ENCODE measurements at places on chromosomes 12 and 14.

- DNase-seq = no peak
Measured at GRCh38 chr12:85569261-85569660, 266.9 kb downstream of the RASSF9 start.

DNA sequence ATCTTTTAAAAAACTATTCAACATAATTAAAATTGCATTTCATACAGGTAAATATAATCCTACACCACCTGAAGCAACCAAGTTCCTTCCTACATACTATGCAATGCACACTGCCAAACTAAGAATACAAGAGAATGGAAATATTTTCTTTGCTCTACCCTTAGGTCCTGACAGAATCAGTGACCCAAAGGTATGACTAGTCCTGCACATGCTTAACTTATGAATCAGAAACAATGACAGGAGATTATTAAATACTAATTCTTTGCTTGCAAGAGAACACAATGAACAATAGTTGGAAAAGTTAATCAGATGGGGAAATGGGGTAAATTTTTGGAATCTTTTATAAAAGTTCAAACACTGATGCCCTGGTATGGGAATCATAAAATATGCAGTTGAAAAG, 220.1 kb downstream of the SOX5 start:
- DNase-seq = no peak

DNA sequence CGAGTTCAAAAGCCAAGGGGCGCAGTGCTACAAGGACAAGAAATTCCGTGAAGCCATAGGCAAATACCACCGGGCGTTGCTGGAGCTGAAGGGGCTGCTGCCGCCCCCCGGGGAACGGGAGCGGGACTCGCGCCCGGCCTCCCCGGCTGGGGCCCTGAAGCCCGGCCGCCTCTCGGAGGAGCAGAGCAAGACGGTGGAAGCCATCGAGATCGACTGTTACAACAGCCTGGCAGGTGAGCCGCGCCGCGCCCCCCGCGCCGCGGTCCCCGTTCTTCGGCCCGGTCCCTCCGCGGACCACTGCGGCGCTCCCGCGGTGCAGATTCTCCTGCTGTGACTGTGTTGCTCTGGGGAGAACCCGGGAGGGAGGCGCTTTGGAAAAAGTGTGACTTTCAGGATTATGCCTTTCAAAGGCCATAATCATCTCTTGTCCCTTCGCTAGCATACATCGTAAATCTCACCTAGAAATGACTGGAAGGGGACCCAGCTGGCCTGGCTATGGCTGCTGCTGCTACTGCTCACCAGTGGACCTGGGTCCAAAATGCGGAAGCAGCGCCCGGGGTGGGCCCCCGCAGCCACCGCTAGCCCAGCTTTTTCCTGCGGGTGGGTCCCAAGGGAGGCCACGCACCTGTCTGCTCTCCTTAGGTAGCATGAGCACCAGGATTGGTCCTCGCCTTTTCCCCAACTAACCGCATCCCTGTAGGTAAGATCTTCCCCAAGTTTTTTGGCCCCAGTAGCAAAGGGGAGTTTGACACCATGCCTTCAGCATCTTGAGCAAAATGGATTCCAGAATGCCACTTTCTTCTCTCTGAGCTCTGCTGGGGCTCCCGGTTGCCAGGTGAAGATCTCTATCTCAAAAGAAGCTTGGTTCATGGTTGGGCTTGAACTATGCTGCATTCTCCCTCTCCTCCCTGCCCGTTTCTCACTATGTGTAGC, 853 bp downstream of the TTC9 start:
- DNase-seq = peak; percentile 54

GRCh38 chr12:75979181-75979580, 52.4 kb downstream of the PHLDA1 start:
- no peak for DNase-seq

GRCh38 chr14:106218174-106218573, 691.8 kb downstream of the TMEM121 start:
- DNase-seq = no peak

DNA sequence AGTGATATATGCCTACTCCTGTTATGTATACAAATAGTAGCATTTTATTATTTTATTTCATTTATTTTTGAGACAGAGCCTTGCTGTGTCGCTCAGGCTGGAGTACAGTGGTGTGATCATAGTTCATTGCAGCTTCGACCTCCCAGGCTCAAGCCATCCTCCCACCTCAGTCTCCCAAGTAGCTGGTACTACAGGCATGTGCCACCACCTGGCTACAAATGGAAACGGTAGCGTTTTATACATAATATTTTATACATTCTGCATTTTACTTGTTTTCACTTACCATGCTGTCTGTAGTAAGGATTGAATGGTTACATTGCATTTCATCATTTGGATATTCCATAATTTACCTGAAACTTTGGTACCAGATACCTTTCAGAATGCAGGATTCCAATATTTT, 14.1 kb downstream of the C1R start:
- DNase-seq = no peak

GRCh38 chr12:1800401-1801302, 19.7 kb upstream of the LRTM2 start:
- no peak for DNase-seq

GRCh38 chr14:77036484-77037214, 8.1 kb upstream of the IRF2BPL start:
- DNase-seq = no peak

- no peak for DNase-seq
Measured at GRCh38 chr14:57938533-57938932, 72.6 kb upstream of the SLC35F4 start.

DNA sequence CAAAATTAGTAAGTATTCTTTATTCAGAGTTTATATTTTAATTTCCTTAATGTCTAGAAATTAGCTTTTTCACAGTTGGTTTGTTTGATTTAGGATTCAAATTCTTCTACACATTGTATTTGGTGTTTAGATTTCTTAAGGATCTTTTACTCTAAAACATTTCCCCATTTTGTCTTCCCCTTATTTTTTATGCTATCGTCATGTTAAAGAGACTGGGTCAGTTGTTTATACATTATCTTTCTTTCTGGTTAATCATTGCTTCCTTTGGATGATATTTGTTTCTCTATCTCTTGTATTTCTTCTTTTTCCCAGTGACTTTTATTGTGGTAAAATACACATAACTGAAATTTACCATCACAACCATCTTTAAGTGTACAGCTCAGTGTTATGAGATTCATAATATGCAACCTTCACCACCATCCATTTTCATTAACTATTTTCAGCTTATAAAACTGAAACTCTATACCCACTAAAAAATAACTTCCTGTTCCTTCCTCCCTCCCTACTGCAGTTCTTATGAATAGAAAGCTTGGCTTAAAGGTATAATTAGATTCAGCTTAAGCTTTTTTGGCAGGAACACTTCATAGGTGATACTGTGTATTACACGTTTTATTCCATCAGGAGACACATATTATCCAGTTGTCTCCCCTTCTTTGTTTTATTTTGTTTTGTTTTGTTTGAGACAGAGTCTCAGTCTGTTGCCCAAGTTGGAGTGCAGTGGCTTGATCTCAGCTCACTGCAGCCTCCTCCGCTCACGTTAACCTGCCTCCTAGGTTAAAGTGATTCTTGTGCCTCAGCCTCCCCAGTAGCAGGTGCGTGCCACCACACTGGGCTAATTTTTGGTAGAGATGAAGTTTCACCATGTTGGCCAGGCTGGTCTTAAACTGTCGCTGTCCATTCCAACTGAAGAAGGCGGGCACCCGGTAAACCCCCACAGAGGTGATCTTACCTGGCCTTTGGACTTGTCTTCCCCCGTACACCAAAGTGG, 45.0 kb downstream of the NOPCHAP1 start:
- DNase-seq = peak; percentile 4

DNA sequence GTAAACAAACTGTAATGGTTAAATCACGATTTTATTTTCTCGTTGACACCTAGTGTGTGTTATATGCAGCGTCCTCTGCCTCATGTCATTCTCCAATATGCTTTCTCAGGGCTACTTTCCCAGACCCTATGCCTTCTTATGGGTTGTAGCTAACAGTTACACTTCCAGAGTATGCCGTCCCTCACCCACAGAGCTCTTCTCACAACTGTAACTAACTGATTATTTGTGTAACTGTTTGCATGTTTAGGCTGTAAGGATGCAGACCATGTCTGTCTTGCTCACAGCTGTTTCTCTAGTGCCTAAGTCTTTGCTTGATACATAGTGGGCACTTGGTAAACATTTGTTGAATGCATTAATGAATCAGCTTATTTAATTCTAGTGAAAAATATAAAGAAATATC, 417.5 kb downstream of the ZFP36L1 start:
- no peak for DNase-seq

GRCh38 chr14:74140374-74140850, 55.7 kb downstream of the LIN52 start:
- DNase-seq = no peak

GRCh38 chr14:78508023-78508422, 337.9 kb downstream of the NRXN3 start:
- DNase-seq = no peak

DNA sequence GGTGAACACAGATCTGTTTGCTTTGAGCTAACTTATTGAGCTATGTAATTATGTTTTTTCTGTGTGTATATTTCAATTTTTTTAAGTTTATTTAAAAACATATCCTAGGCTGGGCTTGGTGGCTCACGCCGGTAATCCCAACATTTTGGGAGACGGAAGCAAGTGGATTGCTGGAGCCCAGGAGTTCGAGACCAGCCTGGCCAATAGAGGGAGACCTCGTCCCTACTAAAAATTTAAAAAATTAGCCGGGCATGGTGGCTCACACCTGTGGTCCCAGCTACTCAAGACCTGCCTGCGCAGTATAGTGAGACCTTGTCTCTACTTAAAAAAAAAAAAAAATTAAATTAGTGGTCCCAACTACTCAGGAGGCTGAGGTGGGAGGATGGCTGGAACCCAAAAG, 16.2 kb upstream of the RNASE1 start:
- no peak for DNase-seq

DNA sequence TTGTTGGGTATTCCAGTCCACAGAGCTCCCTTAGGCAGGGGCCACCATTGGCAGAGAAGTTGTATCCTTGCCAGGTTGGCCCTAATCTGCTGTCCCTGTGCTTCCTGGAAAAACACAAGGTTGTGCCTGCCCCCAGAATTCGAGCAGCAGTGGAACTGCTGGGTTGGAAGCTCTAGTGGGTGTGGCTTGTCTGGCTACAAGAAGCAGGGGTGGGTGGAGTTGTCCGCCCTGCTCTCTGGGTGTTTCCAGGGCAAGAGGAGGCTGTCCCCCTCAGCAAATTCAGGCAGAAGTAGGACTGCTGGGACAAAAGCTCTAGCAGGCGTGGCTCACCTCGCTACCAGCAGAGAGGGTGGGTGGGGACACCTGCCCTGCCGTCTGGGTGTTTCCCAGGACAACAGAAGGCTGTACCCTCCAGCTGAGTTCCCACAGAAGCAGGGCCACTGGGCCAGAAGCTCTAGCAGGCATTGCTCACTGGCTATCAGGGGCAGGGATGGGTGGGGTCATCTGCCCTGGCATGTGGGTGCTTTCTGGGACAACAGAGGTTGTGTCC, 72.8 kb upstream of the NPAS3 start:
- DNase-seq = no peak

GRCh38 chr12:31929027-31929526, 30.1 kb upstream of the RESF1 start:
- DNase-seq = no peak

GRCh38 chr14:70663707-70664179, 22.0 kb downstream of the TTC9 start:
- no peak for DNase-seq

GRCh38 chr14:71441126-71441525, 491.1 kb upstream of the RGS6 start:
- DNase-seq = no peak

DNA sequence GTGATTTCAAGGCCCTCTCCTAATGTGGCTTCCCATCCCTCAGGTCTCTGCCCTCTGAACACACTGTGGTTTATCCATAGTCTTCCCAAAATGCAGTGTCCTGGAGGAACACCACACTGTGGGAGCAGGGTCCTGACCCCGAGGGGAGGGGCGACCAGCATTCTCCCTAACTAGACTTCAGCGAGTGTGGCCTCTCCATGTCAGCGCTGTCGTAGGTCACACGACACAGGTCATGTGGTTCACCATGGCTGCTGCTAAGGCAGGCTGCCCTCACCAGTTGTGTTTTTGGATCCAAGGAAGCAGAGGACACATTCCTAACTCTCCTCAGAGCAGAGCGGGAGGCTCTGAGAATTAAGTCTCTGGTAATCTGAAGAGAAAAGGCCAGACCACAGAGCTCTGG, 50.5 kb downstream of the SSH1 start:
- no peak for DNase-seq

- DNase-seq = no peak
Measured at GRCh38 chr12:132169376-132169775, 25.1 kb downstream of the NOC4L start.

GRCh38 chr14:58942516-58942915, 246.0 kb upstream of the DAAM1 start:
- DNase-seq = no peak

- no peak for DNase-seq
Measured at GRCh38 chr14:105495101-105495989, 4.3 kb downstream of the TEDC1 start.

DNA sequence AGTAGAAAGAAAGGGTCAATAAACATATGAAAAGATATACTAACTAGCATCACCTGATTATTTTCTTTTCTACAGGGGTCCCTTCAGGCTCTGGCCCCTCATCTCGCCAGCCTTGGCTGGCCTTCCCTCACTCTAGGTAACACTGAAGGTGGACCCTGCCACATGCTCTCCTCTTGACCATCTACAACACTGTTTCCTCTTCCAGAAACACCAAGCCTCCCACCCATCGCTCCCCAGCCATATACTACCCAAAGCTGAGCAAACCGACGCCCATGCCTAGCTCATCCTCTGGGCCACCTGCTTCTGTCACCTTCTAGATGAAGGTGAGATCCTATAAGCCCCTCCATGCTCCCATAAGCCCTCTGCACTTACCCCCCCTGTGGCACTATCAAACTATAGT, 14.8 kb downstream of the ANAPC5 start:
- DNase-seq = no peak

DNA sequence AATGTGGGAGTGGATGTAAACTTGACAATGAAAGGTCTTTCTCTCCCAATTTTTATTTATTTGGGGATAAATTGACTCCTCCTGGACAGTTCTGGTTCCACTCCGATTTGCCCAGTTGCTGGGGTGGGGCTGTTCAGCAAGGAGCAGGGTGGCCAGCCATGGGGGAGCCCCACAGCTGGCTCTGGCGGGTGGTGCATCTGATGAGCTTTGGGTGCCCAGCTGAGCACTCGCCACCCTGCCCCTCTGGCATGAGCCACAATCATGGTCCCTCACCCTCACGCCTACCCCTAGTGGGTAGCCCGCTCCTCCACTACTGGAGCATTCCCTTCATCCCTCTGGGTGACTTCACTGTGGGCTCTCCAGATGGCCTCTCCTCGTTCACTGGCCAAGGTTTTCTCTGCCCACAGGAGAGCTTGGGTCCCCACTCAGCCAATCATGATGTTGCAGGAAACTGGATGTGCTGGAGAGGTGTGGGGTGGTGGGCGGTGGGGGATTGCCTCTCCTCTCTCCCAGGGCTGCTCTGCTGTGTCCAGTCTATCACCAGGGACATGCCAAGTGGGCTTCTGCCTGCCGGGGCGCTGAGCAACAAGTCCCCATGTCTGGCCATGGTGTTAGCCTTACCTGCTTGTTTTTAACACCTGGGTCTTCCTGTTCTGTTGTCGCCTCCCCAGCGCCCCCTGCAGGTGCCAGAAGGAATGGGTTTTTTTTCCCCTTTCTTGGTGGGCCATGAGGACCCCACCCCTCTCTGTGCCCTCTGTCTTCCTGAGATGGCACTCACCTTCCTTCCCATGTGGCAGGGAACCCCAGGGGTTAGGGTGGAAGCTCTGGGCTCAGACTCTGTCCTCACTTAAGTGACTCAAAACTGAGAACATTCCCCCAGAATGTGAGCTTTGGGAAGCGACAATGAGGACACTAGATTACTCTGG, 3.4 kb downstream of the CYP46A1 start:
- no peak for DNase-seq

Data from GM19239 (cell line).